ENCODE measurements at places on chromosomes 1 and 21.
A peak's percentile ranks its signal among the peaks of the same experiment; 100 is the strongest.

GRCh38 chr1:221557013-221557412 is 184.9 kb downstream of the DUSP10 start:
- no peak for DNase-seq

- DNase-seq: peak; percentile 28
Observed at GRCh38 chr1:214281720-214282629, 1.0 kb downstream of the SMYD2 start.

- no peak for DNase-seq
Observed at GRCh38 chr1:19698181-19698580, 33.5 kb downstream of the HTR6 start.

- DNase-seq: no peak
Observed at GRCh38 chr21:25186273-25186672, 421.0 kb downstream of the MRPL39 start.

DNA sequence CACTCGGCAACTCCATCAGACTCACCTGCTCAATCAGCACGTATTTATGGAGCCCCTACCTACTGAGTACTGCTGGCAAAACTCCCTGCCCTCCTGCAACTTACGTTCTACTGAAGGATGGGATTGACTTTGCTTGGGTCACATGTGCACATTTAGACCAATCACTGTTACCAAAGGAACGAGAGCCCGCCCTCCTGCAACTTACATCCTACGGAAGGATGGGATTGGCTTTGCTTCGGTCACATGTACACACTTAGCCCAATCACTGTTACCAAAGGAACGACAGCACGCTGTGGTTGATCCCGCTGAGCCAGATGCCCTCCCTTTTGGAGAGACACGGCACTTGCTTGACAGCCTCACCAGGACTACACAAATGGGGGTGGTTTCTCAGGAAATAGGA is 46.0 kb downstream of the UBIAD1 start:
- DNase-seq: no peak

GRCh38 chr1:66752671-66753371 is 562 bp downstream of the DYNLT5 start:
- no peak for DNase-seq

GRCh38 chr1:24506691-24507381 is 4.2 kb downstream of the RCAN3 start:
- DNase-seq: no peak

DNA sequence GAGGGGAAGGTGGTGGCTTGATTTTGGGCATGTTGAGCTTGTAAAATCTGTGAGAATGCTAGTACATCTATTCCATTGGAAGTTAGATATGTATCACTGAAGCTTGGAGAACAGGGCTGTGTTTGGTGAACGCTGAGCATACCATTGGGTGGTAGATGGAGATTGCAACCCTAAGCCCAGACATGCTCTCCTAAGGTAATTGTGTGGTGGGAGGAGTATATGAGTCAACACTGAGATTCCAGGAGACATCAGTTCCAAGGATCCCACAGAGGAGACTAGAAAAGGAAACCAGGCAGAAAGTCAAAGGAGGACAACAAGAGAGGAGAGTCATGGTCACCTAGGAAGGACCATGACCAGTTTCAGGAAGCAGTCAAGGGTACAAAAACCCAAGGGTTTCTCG is 60.4 kb downstream of the KIF21B start:
- no peak for DNase-seq

GRCh38 chr1:234533975-234534876 is 55.2 kb upstream of the TARBP1 start:
- peak; percentile 92 for DNase-seq

DNA sequence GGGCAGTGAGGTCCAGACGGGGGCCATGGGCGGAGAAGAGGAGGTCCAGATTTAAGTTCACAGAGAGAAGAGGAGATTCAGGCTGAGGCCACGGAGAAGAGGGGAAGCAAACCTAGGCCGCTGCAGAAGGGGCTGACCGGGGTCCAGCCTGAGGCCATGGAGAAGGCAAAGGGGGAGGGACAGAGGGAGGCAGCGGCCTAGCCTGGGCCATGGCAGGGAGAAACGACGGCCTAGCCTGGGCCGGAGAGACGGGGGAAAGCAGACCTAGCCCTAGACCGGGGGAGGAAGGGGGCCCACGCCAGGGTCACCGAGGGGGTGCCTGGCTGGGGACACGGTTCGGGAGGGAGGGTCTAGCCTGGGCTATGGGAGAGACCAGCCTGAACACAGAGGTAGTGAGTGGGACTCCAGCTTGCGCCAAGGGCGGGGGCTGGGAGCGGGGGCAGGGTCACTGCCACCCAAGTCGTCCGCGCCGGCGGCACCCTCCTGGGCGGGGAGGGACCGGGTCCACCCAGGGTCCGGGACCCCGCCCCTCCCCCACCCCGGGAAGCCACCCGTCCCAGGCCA is 459 bp downstream of the CAPZB start:
- DNase-seq: no peak

GRCh38 chr21:46636181-46636512 is 673 bp downstream of the PRMT2 start:
- no peak for DNase-seq

DNA sequence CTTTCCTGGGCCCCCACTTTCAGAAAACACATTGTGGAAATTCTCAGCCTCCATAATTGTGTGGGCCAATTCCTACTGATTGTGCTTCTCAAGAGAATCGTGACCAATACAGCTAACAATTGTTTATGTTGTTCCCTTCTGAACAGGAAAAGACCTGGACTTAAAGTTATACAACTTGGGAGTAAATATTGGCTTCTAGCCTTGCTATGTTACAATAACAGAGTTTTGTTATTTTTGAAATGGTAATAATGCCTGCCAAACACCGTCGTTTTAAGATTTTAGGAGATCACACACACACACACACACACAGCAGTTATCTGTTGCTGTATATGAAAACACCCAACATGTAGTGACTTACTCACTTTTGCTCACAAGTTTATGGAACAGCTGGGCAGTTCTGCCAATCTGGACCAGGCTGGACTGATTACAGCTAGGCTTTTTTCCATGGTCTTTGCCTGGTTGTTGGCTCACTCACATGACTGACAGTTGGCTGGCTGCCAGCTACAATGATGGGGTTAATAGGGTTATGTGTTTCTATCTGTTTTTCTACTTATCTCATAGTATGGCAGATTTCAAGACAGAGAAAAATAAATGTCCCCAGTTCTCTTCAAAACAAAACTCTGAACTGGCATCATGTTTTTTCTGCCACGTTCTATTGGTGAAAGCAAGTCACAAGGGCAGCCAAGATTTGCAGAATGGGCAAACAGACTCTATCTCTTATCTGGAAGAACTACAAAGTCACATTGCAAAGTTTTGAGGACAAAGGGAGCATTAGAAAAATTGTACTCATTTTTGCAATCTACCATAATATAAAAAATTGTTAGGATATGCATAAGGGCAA is 447.5 kb downstream of the NEGR1 start:
- DNase-seq: no peak

GRCh38 chr1:167401260-167401873 is 117.0 kb downstream of the CD247 start:
- DNase-seq: peak; percentile 44

DNA sequence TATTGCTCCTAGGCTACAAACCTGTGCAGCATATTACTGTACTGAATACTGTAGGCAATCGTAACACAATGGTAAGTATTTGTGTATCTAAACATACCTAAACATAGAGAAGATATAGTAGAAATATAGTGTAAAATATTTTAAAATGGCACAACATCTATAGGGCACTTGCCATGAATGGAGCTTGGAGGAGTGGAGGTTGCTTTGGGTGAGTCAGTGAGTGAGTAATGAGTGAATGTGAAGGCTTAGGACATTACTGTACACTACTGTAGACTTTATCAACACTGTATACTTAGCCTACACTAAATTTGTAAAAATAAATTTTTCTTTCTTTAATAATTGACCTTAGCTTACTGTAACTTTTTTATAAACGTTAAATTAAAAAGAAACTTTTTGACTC is 7.9 kb downstream of the LEFTY2 start:
- DNase-seq: no peak

DNA sequence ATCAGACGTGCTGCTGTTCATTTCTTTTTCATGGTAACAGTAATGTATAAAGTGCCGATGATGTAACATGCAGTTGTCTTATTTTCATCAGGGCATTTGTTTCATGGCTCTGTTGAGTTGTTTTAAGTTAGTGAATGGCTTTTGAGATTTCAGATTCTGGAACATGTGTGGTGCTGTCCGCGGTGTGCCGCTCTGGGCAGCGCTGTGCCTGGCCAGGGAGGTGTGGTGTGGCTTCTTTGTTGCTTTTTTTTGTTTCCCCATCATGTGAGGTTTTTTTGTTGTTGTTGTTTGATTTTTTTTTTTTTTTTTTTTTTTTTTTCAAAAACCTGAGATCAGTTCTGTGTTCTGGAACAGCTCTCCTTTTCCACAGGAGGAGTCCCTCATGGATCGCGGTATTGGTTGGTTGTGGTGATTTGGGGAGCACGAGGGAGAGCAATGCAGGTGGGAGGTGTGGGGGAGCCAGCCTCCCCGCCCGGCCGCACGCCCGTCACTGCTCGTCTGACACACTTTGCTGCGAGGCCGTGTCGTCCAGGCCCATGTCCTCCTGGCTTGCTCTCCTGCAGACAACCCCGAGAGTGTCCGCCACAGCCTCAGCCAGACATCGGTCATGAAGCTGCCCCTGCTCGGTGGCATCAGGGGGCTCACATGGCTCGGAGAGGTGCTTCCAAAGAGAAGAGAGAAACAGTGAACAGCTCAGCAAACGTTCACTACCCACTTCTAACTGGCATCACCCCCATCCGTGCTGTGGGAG is 33.6 kb downstream of the NTPCR start:
- no peak for DNase-seq

- DNase-seq: no peak
Observed at GRCh38 chr1:243216741-243217140, 38.3 kb downstream of the CEP170 start.

DNA sequence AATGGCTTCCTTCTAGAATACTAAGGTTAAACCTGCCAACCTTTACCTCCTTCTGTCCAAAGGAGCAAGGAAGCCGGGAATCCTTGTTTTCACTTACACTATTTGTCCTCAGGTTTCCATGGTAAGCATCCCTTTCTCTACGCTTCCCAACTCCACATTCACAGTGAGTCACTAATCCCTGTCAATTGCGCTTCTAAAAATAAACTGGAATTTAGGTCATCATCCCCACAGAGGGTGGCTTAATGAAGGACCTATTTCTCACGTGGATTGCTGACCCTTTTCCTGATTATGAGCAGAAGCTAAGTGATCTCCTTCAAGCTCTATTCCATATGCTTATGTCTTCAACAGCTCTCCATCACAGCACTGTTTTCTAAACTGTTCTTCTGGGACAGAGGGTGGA is 39.9 kb upstream of the ABCA4 start:
- peak; percentile 17 for DNase-seq

DNA sequence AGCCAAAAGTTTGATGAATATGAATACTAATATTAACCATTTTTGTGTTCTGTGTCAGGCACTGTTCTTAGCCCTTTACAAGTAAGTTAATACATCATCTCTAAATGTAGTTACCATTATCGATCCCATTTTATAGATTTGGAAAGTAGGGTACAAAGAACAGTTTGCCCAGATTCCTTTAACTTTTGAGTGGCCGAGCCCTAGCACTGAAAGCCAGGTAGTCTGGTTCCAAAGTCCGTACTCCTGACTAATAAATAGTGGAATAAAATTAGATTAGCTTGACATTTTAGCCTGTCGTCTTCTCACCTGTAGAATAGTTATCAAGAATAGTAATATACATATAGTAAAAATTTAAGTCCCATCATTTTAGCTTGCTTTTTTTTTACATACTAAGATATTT is 70.6 kb downstream of the PTBP2 start:
- no peak for DNase-seq

DNA sequence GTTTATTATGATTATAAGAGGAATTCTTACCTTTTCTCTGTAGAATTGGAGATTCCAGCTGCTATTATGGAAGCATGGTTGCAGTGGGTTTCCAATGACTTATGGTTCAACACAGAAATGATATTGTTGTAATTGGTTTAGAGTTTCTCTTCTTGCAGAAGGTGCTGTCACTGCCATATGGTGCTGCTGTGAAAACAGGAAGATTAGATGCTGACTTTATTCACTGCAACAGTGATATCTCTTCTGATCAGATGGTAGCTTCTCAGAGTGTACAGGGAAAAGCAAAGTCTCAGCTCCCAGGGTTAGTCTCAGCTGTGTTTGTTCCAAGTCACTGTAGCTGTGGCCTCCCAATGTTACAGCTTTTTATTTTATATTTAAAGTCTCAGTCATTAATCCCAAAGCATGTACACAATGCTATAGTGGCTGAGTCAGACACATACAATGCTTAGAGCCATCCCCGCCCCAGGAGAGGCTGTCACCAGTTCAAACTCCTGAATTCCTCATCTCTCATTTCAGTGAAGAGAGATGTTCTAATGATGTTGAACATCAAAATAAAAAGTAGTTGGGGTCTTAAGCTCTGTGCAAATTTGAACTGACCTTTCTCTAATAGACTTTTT is 42.7 kb upstream of the RGS2 start:
- no peak for DNase-seq

- no peak for DNase-seq
Observed at GRCh38 chr1:112698366-112699310, 8.3 kb downstream of the RHOC start.

DNA sequence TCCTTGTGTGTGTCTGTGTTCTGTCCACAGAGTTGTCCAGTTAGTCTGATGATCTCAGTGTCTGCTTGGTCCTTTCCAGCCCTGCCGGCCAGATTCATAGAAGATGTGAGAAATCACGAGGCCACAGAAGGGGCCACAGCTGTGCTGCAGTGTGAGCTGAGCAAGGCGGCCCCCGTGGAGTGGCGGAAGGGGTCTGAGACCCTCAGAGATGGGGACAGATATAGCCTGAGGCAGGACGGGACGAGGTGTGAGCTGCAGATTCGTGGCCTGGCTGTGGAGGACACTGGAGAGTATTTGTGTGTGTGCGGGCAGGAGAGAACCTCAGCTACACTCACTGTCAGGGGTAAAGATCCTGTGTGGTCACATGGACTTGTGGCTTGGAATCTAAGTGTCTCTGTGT is 95.8 kb downstream of the OBSCN start:
- no peak for DNase-seq

- DNase-seq: no peak
Observed at GRCh38 chr1:167016100-167016750, 27.1 kb downstream of the MAEL start.

DNA sequence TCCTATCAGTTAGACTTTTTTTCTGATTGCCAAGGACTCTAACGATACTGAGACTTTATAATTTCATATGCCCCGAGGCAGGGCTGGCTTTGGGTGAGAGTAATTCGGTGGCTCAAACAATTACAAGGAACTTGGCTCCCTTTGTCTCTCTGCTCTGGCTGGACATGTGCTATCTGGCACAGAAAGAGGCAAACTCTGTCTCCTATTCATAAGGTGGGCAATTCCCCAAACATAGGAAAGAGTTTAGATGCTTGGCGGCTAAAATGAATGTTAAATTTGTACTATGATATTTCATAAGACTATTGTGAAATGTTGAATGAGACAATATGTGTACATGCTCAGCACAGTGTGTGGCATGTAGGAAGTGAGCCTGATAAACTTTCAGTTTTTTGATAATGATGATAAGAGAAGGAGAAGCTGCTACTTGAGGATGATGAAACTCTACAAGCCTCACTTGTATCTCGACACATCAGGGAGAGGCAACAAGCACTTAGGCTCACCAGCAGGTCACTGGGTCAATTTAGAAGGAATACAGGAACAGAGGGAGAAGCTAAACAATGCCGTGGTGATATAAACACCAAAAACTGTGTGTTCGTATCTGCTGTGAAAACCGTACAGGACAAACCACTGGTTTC is 12.6 kb upstream of the NTPCR start:
- no peak for DNase-seq

GRCh38 chr1:18093193-18093592 is 14.4 kb upstream of the IGSF21 start:
- no peak for DNase-seq
